ENCODE measurements at places on chromosomes 1 and 21.

GRCh38 chr1:72284348-72285073 is 2.2 kb upstream of the NEGR1 start:
- peak; percentile 54 for DNase-seq

DNA sequence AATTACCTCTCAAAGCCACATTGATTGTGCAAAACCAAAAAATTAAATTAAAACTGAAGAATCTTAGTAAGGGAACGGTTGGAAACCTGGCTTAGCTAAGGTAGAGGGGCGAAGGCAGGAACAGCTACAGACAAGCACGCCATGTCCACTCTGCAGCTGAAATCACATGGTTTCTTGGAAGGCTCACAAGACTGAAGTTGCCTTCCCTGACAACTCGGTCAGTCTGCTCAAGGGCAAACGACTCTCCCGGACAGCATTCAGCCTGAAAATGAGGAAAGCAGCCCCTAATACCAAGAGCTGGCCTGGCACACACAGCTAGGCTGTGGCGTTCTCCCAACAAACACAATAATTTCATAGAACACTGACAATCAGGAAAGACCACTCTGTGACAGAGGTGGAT is 22.7 kb upstream of the BECN2 start:
- no peak for DNase-seq

DNA sequence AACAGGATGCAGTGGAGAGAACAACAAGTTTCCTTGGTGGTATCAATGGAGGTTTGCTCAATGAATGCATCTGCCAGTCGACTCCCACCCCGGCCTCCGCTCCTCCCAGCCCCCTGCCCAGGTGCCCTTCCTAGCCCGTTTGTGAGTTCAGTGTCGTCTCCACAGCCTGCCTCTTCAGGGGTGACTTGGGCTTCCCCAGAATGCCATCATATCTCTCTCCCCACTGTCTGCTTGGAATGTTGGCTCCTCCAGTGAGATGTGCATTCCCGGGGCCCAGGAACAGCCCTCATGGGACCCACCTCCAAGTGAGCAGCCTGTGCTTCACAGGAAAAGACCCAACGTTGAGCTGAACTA is 30.5 kb downstream of the MATN1 start:
- DNase-seq, result no peak

DNA sequence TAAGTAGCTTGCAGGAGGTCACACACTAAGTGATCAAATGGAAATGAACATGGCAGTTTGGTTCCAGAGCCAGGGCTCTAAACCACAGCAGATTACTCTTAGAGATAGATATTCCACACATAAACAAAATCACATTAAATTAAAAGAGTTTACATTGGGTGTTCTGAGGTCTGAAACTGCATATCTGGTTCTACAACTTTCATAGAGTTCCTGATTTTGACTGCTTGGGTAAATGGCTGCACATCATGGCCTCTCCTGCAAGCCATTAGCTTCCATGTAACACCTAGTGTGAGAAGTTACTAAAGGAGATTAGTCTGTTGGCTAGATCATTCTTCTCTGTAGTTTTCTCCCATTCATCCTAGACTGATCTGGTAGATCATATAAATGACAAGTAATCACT is 12.8 kb upstream of the XCL2 start:
- DNase-seq, result no peak

- peak; percentile 11 for DNase-seq
Observed at GRCh38 chr1:97551113-97551512, 369.7 kb downstream of the DPYD start.
